ENCODE measurements at places on chromosomes 2 and 18. TPM values are rescaled to one million over a fixed set of nuclear protein-coding genes. Genes with fewer than 3 reads are reported as not detected.

DNA sequence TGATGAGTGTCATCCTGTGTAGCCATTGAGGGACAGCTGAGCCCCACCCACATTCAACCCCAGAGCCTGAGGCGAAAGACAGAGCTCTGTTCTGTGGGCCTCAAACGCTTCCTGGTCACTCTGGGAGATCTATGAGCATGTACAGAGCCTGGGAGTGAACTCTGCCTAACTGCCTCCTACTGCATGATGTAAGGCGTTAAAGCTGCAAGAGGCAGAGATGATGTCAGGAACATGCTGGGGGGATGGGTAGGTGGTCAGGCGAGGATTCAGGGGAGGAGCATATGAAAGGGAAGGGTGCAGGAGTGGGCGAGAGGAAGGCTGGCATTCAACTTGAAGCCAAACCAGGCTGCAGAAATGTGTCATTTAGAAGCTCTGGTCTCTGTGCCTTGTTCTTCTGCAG is 181.0 kb downstream of the TFCP2L1 start:
- peaks cover 18% of the 10 kb centered on the region for H3K27me3 ChIP-seq
- H3K4me1 ChIP-seq, result no peaks in the 10 kb centered on the region
- no peak overlapping the region for H3K4me3 ChIP-seq
- no peaks in the 10 kb centered on the region for H3K36me3 ChIP-seq
- DNase-seq, result no peak

DNA sequence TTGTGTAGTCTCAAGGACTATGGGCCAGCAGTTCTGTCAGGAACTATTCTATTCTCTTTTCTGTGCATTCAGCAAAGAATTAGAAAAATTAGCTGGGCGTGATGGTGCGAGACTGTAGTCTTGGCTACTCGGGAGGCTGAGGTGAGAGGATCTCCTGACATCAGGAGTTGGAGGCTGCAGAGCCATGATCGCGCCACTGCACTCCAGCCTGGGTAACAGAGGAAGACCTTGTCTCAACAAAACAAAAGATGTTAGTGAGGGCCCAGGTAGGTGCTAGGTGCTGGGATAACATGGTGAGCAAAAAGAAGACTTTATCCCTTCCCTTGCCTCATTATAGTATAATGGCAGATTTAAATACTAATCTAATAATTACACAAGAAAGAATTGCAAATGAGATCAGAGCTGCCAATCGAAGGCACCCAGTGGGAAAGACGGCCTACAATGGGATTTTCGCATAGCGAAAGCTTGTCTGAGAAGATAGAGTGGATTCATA is 447 bp upstream of the MRPL19 start:
- no peaks in the 10 kb centered on the region for H3K27me3 ChIP-seq
- DNase-seq, result no peak
- H3K4me3 ChIP-seq, result peak overlapping the region; percentile 93

Gene CASP10
- total RNA-seq, result 1.2 TPM

Gene CIB4
- not detected for total RNA-seq

Measured in astrocyte (in vitro differentiated cells and primary cell).